GM12864 (cell line): ENCODE measurements at places on chromosomes 2 and 18.

GRCh38 chr2:11395389-11395788 lies 51.0 kb upstream of the ROCK2 start:
- DNase-seq = no peak

DNA sequence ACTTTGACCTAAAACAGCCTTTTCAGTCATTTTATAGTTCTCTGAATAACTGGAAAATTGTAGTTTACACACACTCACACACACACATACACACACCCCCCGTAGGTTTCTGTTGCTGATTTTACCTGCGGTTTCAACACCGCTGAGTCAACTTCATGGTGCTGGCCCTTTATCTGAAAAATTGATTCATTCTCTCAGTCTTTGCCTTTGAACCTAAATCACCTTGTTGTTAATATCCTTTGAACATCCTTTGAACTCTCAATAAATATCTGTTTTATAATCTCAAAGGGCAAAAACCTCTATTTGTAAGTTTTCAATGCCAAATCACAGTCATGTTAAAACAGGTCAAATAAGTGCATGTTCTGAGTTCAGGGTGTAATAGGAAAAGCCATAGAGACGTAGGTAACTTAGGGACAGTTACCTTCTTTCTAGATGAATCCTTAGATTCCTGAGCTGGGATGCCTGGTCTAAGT lies 109.0 kb upstream of the BZW1 start:
- no peak for DNase-seq

DNA sequence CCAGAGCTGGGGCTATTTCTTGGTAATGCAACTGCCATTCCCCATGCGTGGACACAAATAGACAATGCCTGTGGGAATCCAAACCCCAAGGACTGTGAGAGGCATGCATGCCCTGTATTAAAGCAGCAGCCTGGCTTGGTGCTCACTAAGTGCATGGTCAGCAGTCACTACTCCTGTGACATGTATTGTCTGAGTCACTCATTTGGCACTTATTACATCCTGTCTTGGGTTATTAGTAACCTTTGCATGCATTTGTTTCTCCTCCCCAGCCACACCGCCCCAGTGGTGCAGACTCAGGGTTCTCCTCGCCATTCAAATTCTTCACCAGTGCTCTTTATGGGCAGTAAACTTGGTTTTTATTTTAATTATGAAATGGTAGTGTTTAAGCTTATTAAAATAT lies 30.2 kb downstream of the PRKCE start:
- no peak for DNase-seq

DNA sequence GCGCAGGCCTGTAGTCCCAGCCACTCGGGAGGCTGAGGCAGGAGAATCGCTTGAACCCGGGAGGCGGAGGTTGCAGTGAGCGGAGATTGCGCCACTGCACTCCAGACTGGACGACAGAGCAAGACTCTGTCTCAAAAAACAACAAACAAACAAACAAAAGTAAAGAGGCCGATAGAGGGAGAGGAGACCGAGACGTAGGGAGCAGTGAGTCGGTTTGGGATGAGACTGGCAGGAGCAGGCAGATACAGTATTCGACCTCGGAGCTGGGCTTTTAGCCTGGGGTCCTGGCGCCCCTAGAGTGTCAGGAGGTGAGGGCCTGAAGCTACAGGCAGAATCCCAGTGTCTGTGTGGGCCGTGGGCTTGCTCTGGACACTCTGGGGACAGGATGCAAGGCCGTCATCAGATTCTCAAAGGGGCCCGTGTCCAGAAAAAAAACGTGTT lies 51.2 kb downstream of the SLC4A1AP start:
- DNase-seq = no peak

DNA sequence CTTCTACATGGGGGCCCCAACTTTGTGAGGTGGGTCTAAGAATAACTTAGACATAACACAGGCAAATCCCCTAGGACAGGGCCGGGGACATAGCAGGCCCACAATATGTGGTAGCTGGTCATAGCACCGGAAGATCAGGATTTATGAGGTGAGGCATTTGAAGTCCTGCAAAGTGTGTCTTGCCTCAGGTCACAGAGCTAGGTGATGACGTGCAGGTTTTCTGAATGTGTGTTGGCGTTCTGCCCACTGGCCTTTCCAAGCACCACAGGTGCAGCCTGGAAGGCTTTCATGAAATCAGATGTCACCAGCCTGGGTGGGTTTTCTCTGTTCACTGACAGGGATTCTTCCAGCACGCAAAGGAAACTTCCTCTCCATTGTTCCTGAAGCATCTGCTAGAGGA lies 119.1 kb downstream of the LRATD1 start:
- DNase-seq = no peak

DNA sequence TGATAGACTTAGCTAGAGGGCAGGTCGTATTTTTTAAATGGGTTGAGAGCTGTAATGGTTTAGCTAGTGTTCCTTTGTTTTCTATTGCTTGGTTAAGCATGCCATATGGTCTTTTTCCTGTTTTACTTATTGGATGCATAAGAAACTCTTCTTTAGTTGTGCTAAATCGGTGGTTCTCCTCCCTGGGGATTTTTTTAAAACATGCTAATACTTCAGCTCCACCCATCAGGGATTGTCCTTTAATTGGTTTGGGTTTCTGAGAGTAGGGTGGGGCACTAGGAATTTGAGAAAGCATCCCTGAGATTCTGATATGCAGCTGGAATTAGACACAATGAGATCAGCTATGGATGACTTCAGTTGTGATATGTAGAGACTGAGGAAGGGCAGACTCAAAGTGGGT lies 497.2 kb downstream of the THSD7B start:
- no peak for DNase-seq

- DNase-seq = no peak
Observed at GRCh38 chr18:70190529-70190928, 15.0 kb downstream of the RTTN start.

DNA sequence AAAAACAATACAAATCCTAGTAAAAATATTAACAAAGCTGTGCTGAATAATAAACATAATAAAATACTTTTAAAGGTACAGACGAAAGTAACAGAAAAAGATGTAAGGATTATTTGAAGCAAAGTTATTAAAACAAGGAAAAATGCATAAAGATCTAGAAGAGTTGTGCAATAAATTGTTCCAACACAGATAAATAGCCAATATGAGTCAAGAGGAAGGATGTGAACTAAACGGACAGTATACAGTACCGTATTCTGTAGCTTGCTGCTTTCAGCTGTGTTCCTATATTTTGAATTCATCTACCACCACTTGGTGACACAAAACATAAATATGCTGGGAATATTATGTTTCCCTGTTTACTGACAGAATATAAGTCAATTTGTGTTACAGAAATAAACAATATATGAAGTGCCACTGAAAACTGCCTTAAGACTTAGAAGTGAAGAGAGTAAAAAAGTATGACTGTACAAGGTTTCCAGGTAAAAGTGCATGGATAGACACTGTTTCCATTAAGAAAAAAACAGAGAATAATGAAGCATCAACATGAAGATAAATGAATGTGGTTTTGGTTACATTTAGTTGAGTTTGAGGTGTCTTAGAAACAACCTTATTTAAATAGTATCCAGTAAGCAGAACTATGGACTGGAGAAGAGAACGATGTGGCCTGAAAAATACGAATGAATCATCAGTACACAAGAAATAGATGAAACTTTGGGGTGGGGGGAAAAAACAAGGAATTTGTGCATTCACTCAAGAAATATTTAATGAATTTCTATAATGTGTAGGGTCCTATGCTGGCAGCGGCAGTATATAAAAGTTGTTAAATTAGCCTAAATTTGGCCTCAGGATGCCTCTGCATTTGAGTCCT lies 13.1 kb downstream of the PPP3R1 start:
- DNase-seq = no peak

DNA sequence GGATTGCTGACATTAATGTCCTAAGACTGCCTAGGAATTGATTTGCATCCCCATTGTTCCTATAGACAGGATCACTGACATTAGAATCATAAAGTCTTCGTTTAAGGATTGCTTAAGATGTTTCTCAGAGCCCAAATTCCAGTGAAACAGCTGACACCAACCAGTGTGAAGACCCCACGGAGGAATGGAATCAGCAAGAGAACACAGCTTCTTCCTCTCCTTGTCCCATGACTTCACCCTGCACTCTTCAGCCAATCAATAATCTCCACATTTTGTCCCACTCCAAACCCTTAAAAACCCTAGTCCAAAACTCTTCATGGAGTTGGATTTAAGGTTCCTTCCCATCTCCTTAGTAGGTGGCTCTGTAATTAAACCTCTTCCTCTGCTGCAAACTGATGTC lies 157.0 kb upstream of the NDUFV2 start:
- DNase-seq = no peak

- DNase-seq = no peak
Observed at GRCh38 chr2:54928719-54929118, 121.5 kb downstream of the RTN4 start.

GRCh38 chr2:31049916-31050588 lies 88.2 kb downstream of the GALNT14 start:
- DNase-seq = no peak

- DNase-seq = no peak
Observed at GRCh38 chr2:56580242-56580641, 396.5 kb downstream of the CCDC85A start.

GRCh38 chr2:3169106-3169870 lies 208.3 kb downstream of the EIPR1 start:
- DNase-seq = no peak

- no peak for DNase-seq
Observed at GRCh38 chr2:68279691-68280090, 27.4 kb upstream of the PPP3R1 start.

- no peak for DNase-seq
Observed at GRCh38 chr2:221104361-221104811, 467.7 kb downstream of the EPHA4 start.

- DNase-seq = no peak
Observed at GRCh38 chr2:20103530-20103929, 52.1 kb upstream of the LAPTM4A start.

DNA sequence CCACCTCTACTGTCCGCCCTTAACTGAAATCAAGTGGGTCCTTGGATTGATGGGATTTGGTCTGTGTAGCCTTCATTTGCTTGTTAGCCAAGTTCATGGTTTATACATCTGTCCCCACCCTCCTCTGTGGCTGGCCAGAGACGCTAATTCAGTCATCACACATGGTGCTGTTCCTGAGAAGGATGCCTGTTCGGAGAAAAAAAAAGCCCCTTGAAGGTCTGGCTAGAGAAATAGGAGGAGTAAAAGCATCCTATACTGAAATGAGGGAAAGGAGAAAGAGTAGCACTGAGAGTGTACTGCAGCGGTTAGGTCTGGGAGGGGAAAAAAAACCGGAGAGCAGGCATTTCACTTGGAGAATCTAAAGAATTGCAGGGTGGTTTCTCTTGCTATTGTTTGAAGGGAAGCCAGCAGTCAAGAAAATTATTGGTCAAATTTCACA lies 180.6 kb upstream of the EPAS1 start:
- DNase-seq = no peak

DNA sequence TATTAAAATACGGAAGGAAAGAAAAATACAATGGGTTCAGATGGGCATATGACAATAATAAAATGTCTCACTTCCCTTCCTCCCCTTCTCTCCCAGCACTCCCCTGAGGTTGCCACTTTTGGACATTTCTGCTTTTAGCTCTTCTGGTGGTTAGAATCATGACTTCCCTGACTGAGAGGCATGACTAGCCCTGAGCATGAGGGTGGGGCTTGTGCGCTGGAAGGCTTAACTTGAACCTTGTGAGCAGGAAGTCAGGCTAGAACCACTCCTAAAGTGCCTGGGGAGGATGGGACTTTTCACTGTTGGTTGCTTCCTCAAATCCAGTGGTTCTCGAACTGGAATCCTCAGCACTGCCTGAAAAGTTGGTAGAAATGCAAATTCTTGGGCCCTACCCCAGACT lies 19.7 kb upstream of the ARHGAP25 start:
- DNase-seq = peak; percentile 88

DNA sequence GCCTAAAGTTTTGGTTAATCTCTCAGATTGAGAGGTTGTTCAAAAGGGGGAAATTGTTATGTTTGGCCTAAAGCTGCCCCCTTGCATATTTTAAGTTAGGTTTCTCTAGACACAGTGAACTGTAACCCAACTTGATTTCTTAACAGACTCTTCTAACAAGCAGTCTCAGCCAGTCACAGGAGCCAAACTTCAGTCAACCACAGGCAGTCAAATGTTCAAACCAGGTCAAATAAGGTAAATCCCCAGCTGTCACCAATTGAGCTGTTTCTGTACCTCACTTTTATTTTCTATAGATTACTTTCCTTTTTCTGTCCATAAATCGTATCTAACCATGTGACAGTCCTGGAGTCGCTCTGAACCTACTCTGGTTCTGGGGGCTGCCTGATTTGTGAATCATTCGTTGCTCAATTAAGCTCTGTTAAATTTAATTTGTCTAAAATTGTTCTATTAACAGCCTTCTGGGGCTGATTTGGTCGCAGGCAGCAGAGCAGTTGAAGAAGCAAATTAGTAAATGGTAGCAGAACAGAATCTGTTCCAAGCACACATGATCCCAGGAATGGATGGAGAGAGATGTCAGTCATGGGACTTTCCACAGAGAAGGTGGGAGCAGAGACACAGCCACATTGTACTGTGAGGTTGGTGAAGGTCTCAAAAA lies 16.4 kb upstream of the NFU1 start:
- DNase-seq = peak; percentile 24

DNA sequence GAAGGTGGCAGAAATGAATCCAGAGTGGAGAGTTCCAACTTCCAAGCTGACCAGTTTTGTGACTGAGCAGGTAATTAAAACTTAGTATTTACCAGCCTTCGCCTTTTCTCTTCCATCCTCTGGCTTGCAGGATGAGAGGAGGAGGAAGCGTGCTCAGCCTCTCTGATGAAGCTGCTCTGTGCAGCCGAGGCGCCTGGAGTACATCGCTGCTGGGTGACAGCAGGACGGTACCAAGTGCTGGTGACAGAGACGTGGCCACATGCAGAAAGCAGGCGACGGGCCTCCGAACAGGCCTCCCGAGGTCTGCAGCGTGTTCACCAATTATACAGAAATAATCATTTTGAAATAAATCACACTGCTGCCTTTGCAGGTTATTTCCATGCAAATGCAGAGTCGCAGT lies 95.0 kb downstream of the MBP start:
- DNase-seq = no peak

- DNase-seq = no peak
Observed at GRCh38 chr2:106792671-106793070, 93.3 kb downstream of the ST6GAL2 start.

GRCh38 chr18:39524370-39524769 lies 1958.8 kb upstream of the CELF4 start:
- no peak for DNase-seq

GRCh38 chr18:3538456-3538855 lies 88.5 kb downstream of the TGIF1 start:
- no peak for DNase-seq

- DNase-seq = no peak
Observed at GRCh38 chr2:151138507-151138906, 123.2 kb downstream of the RBM43 start.
